A549 treated with GW870086 at 1 μM for 4 hours (cell line): ENCODE measurements at places on chromosomes 11 and 22. TPM values are rescaled to one million over a fixed set of nuclear protein-coding genes. Genes with fewer than 3 reads are reported as not detected.

Gene OR51E2
- total RNA-seq = not detected in 5 replicates

Gene UBQLNL
- total RNA-seq = not detected in 5 replicates

Gene C11orf58
- total RNA-seq = 178 to 255 TPM (median 182 TPM) in 5 replicates

Gene OR1S2
- not detected in 5 replicates for total RNA-seq

Gene TBCEL
- total RNA-seq = 5.0 to 6.5 TPM (median 6.3 TPM) in 5 replicates
